ENCODE measurements at places on chromosomes 2 and 18.

DNA sequence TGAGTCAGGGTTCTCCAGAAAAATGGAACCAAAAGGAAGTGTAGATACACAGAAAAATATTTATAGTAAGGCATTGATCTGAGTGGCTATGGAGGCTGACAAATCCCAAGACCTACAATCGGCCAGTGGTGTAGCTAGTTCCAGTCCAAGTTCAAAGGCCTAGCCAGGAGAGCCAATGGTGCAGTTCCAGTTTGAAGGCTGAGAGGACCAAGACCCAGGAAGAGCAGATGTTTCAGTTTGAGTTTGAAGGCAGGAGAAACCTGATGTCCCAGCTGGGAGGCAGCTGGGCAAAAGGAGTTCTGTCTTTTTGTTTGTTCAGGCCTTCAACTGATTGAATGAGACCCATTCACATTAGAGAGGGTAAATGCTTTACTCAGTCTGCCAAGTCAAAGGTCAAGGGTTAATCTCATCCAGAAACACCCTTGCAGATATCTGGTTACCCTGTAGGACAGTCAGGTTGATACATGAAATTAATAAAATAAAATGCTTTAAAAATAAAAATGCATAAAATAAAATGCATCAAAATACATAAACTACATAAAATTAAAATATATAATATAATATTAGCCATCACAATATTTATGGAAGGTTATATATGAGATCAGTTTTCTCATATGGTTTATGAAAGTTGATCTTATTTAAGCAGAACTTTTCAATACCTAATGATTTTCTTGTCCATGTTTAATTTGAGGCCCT lies 38.7 kb downstream of the KCNE4 start:
- DNase-seq: no peak

DNA sequence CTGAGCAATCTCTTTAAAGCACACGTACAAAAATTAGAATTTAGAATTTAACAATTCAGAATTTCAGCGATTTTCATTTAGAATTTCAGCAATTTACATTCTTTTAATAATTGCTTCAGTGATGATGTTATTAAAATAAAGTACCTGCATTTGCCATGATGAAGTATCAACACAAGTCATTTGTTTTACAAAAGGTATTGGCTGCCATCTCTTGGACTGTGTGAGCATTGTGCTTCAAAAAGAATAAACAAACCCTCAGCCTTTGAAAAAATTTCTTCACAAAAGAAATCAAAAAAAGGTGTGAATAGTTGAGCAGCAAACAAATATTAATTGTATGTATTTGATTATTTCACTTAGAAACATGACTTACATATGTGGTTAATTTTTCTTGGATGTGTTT lies 27.1 kb upstream of the ZC3H15 start:
- DNase-seq: no peak

- DNase-seq: no peak
These were observed 710 bp downstream of the SEC11C start for GRCh38 chr18:59140302-59140885.

DNA sequence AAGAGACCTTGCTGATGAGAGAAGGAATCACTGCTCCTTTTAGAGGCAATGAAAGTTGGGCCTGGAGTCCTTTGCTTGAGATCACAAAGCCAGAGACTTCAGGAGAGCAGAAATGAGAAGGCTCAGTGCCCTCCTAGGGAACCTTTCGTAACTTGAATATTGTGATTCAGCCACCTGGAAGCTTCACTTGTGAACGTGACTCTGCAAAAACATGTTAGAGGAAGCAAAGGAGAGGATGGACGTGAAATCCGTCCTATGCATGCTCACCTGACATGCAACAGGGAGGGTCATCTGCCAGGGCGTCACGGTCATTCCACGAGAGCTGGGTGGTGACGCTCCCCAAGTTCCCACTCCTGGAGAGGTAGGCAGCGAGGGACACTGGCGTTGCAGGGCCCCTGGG lies 243.6 kb downstream of the AGAP1 start:
- no peak for DNase-seq

DNA sequence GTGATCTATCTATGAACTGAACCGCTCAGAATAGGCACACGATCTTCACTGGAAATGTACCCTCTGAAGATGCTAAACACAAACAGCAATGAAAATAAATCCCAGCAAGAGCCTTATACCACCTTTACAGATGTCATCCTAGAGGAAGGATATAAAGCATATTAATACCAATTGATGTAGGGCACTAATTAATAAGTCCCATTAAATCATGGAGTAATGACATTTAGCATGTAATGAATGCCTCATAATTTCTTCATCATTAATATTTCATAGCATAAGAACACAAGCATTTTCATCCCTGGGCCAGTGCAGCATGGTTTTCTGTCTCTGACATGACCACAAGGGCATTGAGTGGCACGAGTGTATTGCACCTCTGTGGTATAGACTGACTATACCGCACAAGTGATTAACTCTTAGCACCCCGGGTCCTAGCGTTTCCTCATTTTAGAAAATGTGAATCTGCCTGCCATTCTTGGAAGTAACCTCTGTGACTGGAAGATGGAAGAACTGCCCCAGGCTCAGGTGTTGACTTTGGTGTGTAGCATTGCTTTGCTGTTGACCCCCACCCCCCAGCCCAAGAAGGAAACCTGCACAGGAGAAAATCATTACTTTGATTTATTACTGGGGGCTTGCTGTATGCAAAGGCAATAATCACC lies 1.4 kb upstream of the TMEM178A start:
- no peak for DNase-seq

- DNase-seq: no peak
These were observed 47.3 kb upstream of the CALCRL start for GRCh38 chr2:187495324-187495723.

- DNase-seq: no peak
These were observed 230.4 kb downstream of the MREG start for GRCh38 chr2:215782965-215783364.
